ENCODE measurements at places on chromosomes 12 and 14.

GRCh38 chr14:76863724-76864407, 37.7 kb downstream of the LRRC74A start:
- DNase-seq, result no peak

DNA sequence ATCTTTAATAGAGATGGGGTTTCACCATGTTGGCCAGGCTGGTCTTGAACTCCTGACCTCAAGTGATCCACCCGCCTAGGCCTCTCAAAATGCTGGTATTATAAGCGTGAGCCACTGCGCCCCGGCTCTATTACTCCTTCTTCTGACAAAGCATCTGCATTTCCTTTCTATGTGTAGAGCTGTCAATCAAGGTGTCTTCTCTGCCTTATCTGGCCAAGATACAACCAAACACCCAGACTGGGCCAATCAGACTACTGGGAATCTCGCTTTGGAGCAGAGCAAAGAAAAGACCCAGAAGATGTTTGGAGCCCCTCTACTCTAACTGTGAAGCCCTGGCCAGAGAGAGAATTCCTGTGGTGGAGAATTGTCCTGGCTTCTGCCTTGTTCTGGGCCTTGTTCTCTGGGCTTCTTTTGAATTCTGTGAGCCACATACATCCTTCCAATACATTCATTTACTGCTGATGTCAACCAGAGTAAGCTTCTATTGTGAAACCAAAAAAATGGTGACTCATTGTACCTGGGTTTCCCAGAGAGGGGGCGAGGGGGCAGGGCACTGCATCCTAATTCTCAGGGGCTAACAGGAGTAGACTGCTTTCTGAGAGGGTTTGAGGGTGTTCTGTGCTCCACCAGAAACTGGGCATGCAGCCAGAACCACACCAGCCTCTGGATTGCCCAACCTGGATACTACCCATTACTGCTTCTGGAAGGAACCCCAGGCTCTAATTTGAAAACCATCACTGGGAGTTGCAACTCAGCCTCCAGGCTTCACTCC, 18.8 kb upstream of the FLVCR2 start:
- DNase-seq, result no peak

DNA sequence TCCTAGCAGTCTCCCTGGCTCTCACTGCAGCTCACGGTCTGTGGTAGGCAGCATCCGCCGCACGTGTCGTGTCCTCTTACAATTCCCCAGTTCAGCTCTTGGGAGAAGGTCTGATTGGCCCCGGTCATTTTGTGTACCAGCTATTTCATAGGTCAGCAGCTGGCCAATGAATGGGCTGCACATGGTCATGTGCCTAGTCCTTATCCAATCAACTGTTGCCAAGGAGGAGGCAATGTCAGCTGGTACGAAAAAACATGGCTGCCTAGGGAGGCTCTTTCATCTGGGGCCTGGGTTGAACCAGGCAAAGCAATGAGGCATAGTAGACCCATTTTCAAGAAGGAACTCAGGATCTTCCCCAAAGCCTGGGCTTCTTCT, 46.1 kb downstream of the RNFT2 start:
- DNase-seq, result no peak

DNA sequence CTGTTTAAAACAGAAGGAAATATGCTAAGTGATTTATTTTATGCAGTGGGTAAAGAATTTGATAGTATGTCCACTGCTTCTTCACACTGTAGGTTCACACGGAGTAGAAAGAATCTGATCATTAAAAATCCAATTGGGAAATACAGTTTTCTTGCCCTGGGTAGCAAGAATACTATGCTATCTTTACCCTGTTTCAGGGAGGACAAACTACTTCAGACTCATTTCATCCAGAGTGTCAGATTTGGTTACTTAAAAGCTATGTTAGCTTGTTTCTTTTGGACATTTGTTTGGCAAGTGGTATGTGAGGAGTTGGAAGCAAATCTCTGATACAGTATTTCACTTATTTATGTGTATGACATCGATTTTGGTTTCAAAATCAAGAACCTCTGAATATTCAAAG, 4.3 kb downstream of the FRS2 start:
- DNase-seq, result no peak

- DNase-seq, result no peak
Observed at GRCh38 chr12:54682674-54683073, 34.5 kb upstream of the DCD start.

DNA sequence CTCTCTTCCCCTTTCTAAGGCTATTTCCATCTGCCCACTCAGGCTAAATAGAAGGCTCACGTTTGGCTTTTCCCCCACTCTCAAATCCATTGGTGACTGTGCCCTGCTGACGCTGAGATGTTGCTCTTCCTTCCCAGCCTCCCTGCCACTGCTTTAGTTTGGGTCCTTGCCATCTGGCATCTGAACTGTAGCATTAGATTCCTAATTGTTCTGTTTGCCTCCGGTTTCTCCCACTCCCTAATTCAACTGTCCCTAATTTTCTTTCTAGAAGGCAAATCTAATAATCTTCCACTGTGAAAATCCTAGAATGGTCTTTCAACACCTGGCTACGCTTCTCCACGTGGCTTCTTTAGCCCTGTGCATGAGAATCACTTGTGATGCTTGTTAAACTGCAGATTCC, 37.6 kb upstream of the SMOC1 start:
- DNase-seq, result peak; percentile 53

DNA sequence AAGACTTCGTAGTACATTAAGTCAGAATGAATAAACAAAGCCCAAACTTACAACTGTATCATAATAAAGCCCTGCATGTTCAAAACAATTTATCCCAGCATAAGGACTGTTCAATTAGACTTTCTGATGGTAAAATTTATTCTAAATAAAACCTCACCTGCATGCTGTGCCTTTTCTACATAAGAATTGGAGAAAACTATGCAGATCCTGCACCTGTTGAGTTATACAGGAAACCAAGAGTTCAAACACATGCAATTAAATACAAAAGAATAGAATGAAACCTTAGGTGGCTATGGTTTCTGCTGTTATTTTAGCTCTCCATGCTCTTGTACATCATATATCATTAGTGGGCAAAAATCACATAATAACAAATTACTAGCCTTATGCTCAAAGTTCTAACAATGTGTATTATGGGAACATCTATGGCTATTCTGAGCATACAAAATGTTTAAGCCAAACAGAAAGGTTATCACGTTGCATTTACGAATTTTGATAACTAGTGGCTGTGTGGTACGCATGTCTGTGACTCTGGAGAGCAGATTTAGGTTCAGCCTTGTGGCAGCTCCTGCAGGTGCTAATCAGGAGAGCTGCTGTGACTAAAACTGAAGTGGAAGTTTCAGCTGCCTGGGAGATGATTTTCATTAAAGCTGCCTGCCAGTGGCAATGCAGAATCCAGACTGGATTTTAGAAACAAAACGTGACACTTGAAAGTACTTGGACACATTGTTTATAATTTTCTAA, 36.1 kb upstream of the LRFN5 start:
- DNase-seq, result no peak

DNA sequence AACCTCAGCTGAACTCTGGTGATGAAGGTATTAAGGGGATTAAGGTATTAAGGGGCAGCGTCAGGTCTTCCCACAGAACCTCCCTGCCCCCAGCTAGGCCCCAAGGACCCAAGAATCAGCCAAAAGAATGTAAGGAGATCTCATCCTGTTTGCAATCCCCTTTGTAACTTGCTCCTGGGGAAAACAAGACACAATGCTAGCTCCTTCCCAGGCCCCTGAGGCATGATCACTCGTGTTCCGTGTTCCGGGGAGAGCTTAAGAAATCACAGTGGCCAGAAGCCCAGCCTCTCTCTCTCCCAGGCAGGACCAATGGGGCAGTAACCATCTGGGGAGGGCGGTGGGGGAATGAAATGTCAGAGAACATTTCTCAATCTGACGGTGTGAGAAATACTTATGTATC, 33.2 kb downstream of the PIGH start:
- DNase-seq, result no peak

GRCh38 chr12:106584104-106585064, 1.6 kb downstream of the RFX4 start:
- no peak for DNase-seq

DNA sequence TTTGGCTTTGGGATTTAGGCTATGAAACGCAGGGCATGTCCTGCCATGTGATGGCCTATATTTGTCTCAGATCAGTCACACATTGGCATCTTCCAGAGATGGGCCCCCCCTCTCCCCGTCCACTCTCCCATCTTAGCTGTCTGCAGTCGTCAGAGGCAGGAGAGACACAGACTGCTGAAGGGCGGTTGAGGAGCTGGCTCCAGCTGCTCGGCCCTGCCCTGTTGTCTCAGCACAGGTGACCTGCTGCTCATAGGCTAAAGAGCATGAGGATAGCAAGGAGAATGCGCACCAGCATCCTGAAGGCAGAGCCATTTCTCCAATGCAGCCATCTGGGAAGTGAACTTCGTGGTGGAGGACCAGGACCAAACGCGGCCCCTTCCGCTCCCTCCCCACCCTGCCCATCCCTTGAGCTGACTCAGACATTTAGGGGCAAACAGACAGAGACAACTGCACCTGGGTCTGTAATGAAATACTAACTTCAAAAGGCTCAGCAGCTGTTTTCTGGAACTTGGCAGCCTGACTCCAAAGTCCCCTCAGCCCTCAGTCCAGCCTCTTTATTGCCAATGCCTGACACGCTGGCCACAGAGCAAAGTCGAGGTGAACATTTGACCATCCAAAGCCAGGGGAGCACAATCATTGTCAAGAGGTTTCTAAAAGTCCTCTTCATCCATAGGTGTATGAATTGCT, 22.3 kb downstream of the FZD10 start:
- no peak for DNase-seq

- DNase-seq, result no peak
Observed at GRCh38 chr12:15179672-15180071, 41.5 kb downstream of the RERG start.

GRCh38 chr12:92546635-92547348, 156.0 kb upstream of the PLEKHG7 start:
- DNase-seq, result no peak

- no peak for DNase-seq
Observed at GRCh38 chr12:106019144-106019543, 119.6 kb downstream of the NUAK1 start.

DNA sequence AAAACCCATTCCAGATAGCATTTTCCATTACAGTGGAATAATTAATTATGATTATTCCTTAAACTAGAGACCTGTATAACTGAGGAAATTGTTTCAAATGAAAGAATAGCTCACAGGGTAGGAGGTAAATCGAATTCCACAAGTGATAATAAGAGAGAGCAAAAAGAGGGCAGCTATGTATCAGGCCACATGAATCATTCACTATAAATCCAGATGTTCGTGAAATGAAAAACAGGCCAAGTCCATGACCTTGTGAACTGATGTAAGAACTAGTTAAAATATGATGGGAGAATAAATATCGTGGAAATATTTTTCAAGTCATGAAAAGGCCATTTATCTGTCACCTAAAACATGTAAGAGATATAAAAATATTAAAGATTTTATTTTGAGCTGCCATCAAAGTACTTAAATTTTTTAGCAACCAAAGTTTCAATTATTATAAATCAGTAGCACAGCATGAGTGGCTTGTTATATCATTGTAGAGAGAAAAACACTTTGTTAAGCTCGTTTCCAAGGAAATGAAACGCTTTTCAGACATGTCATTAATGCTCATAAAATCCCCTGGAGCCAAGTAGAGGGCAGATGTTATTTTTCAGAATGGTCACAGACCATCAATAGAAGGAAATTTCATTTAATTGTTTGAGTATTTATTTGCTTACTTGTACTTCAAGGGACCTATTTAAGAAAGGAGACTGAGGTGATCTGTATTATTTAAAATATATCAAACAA, 120.6 kb upstream of the CDKN3 start:
- DNase-seq, result no peak

DNA sequence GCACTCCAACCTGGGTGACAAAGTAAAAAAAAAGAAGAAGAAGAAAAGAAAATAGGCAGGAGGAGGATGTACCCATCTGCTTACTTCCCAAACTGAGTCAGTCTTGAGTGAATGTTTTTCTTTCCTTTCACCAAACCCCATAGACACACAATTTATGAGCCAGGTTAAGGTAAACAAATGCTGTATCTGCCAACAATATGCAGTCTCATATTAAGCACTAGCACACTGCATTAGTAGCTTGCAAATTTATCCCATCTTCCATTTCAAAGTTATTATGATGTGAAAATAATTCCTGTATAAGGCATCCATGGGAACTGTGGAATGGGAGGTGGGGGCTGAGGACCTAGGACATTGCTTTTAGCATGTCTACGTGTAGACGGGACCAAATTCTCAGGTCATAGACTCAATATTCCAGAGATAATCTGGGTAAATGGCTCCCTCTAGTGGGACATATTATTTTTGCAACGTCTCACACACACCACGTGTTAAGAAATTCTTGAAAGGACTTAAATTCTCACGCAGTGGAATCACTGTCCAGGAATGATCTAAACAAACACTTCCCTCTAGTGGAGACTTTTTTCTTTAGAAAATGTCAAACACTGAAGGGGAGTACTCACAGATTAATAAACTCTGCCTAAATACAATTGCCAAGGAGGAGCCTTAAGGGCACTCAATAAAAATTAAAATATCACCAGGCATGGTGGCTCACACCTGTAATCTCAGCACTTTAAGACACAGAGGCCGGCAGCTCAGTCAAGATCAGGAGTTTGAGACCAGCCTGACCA, 17.1 kb upstream of the OR10P1 start:
- peak; percentile 58 for DNase-seq

GRCh38 chr12:233615-233968, 19.6 kb upstream of the SLC6A12 start:
- DNase-seq, result no peak

- DNase-seq, result peak; percentile 62
Observed at GRCh38 chr12:110102255-110102654, 21.9 kb upstream of the IFT81 start.

DNA sequence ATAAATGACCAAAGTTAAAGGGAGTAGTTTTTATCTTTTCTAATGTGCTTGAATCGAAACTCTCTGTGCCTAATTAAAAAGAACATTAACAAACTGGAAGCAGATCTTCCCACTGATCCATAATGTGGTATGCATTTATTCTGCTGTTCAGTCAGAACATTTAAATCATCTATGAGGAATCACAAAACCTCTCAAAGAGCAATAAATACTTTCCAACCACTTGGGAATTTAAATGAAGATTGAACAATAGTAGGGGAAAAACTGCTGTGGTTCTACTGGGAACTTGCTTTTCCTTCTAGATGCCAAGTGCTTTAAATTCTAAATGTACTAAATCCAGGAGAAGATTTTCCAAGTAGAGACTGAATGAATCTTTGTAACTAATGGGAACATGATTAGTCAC, 12.3 kb upstream of the CHPT1 start:
- no peak for DNase-seq

- no peak for DNase-seq
Observed at GRCh38 chr12:121248622-121249021, 38.7 kb downstream of the P2RX4 start.

- no peak for DNase-seq
Observed at GRCh38 chr12:120902846-120903411, 1.2 kb downstream of the SPPL3 start.
